ENCODE measurements at places on chromosomes 5 and 9.

DNA sequence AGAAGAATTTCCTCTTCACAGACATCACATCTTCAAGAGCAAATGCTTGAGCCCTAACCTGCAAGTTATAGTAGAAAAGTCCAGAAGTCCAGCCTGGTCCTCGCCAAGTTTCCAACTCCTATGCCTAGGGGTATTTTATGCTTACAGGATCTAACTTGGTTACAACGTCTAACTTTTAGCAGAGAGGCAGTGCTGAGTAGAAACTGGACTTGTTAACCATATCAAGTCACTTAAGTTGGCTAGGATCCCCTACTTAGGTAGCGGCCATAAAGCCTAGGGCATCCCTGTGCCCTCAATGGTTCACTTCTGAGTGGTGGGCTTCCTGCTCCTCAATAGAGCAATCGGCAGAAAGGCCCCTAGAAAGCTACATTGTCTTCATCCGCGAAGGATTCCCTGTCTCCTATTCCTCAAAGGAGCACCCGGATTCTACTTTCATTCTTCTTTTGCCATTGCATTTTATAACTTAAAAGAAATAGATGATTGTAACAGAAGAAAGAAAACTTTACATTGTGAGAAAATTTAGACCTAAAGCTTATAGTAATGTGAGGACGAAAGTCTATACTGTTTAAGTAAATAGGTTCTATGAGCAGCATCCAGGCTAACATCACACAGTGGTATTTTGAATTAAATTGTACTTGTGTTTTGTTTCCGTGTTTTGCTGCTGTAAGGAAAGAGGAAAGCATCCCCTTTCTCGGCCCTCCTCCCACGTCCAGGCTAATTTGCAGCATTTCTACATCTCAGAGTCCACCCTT is 1.3 kb upstream of the MTAP start:
- no peak for DNase-seq

DNA sequence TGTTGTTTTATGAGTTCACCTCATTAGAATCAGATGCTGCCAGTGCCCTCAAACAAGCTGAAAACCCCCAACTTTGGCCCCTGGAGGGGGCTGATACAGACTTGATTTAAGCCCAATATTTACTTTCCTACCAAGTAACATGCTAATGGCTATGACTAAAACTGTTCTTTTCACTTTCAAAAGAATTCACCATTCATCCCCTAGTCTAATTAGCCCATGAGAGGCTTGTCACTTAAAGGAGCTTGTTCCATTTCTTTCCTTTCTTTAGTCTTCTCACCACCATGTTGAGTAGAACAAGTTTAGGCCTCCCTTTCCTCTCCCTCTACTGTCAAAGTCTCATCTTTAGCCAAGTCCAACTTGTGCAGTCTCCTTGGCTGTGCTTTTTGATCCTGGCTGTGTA is 50.4 kb downstream of the EPB41L4B start:
- no peak for DNase-seq

GRCh38 chr9:2236850-2237249 is 221.7 kb downstream of the SMARCA2 start:
- no peak for DNase-seq

GRCh38 chr5:175478008-175478383 is 364 bp upstream of the SFXN1 start:
- DNase-seq, result no peak

DNA sequence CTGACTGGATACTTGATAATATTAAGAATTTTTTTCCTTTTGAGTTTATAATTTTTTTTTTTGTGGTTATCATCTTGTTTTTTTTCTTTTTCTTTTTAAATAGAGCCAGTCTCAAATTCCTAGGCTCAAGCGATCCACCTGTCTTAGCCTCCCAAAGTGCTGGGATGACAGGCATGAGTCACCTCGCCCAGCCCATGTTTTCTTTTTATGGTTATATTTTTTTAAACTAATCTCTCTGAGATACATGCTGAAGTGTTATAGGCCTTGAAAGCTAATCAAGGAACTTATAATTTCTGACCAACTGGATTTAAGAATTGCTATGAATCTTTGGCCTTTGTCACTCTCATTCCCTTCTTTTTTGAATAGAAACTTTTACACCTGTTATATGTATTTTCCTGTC is 6.8 kb upstream of the AMACR start:
- DNase-seq, result no peak

GRCh38 chr9:131120620-131121228 is 4.7 kb upstream of the NUP214 start:
- DNase-seq, result no peak

DNA sequence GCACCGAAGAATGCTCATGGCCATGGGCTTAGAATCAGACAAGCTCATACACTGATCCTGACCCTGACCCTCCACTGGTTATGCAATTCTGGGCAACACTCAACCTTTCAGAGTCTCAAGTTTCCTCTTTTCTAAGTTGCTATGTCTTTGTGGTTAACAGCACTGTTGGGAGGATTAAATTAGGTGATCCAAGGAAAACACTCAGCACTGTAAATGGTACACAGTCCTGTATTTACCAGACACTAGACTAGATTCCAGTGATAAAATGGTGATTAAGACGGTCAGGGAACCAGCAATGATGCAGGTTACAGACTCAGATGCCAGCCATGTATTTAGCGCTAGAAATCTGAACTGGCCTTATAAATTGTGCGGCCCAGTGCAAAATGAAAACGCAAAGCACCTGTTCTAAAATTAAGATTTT is 8.1 kb downstream of the ARL15 start:
- no peak for DNase-seq

DNA sequence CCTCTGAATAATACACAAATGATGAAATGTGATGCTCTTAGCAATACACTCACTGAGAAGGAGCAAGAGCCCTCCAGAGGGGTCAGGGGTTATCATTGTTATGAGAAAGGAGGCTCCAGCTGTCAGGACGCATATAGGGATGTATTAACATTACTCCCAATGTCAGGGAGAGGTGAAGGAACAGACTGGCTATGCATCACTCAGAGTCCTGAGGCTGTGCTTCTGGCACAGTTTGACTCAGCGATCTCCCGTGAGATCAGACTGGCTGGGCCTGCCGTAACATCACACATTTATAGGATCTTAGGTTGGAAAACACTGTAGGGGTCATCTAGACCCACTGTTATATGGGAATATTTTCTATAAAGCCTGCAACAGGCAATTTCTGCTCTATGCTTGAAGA is 226.5 kb upstream of the GLRA1 start:
- DNase-seq, result no peak

DNA sequence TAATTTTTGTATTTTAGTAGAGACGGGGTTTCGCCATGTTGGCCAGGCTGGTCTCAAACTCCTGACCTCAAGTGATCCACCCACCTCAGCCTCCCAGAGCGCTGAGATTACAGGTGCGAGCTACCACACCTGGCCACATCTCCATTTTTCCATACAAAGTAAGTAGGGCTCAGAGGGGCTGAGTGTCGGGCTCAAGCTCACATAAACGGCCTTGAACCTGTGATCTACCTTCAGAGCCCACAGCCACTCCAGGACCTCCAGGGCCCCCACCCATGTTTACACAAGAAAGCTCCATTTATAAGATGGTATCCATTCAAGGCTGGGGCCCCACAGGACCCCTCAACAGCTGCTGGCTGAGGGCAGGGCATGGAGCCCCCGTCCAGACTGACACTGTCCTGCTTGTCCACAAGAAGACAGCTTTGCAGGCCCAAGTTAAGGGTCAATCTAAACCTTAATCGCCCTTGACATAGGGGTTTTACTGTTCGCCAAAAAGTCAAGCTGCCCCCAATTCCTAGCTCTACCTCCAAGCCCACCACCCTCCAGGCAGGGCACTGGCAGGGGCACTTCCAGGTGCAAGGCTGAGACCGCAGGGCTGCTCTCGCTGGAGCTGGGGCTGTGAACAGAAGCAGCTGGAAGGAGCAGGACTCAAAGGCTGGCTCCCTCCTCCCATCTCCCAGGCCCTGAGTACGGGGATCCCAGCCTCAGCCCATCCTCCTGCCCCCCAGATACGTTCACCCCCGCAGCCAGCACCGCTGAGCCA is 18.9 kb downstream of the FAM78A start:
- no peak for DNase-seq

DNA sequence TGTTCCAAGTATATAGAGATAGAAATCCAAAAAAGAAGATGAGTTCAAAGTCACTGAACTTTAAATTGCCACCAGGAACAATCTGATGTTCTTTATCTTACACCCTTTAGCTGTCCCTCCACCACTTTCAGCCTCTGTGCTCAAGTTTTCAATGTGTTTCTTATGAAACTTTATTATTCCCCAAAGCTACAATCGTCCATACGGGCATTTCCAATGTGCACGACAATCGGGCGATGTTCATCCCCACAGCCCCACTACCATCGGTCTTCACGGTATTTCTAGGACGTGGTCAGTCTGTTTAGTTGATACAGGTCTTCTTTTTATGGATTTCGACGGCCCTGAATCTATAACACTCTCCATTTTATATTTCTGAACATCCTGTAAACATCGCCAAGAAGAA is 238.7 kb upstream of the DAP start:
- no peak for DNase-seq

DNA sequence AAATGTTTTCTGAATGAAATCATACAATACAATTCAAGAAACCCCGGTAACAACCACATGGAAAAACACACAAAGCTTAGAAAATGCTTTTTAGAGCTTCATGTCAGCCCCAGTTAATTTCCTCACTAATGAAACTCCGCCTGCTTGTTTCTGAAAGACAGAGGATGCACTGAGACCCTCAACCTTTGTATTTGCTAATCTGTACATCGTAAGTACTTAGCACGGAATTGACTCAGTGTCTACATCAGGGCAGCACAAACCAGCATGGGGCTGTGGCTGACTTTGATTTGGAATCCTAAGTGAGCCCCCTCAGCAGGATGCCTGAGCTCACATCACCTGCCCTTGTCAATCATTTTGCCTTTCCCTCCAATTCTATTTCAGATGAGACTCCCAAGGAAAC is 499.1 kb upstream of the MPDZ start:
- no peak for DNase-seq

DNA sequence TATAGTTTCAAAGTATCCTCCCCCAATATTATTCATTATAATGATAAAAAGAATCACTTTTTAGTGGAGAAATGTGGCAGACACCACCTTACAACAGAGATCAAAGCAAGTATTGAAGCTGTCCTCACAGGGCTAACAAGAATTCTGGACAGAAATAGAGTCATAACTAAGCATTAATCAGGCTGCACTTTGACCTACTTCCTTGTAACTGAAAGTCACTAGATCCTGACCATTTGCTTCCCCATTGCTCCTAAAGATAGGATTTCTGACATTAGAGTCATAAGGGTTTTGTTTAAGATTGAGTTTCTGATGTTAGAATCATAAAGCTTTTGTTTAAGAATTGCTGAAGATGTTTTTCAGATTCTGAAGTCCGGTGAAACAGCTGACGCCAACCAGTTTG is 159.7 kb downstream of the ATP10B start:
- no peak for DNase-seq

DNA sequence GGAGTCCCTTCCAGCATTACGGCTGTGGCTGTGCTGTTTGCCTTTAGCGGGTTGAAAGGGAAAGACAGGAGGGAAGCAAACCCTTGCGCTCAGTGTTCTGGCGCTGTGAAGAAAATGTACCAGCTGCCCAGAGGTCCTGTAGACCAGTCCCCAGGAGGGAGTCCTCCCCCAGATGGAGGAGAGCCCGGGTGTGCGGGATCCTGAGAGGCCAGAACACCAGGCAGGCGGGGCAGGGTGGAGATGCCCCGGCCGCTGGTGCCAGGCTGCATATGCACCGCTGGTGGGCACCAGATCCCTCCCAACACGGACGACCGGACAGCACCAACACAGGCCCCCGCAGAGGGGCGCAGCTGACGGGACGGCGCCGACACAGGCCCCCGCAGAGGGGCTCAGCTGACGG is 37.2 kb upstream of the SLC9A3 start:
- no peak for DNase-seq

GRCh38 chr9:87520172-87520683 is 22.6 kb downstream of the DAPK1 start:
- DNase-seq, result no peak

- DNase-seq, result no peak
Observed at GRCh38 chr9:93257808-93258331, 73.9 kb downstream of the WNK2 start.

DNA sequence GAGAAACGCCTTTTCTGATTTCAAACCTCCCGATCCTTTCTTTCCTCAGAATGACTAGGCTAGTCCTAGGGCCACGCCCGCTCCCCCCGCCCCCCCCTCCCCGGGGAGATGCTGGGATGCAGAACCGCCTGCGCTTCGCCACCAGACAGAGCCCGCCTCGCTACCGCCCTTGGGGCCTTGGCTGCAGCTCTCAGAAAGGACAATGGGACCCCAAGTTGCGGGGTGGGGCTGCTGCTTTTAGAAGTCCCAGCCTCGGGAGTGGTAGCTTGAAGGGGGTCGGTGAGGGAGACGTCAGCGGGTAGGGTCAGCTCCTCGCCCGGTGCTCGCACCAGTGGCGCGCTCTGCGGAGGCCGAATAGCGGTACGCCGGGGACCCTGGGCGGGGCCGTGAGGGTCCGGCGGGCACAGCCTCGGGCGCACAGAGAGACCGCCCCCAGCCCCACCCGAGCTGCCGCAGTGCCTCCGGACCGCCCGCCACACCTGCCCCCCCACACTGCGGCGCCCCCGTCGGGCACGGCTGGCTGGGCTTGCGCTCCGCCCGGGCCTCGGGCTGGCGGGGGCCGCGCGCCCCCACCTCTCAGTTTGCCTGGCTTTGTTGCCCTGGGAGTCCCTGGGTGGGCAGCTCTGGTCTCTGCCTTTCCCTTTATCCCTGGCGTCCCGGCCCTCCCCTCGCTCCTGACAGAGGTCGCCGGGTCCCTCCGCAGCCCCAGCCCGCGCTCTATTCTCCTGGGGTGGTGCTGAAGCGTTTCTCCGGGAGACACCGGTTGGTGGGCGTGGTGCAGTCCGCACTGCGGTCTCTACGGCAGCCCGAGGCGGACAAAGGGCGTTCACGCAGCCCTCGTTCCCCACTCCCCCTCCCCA is 1.2 kb downstream of the MAP1B start:
- DNase-seq, result peak; percentile 77

Measured in RWPE2 (cell line).